Umbilical cord (tissue), 2 donors: ENCODE measurements at places on chromosomes 13 and 19. TPM values are rescaled to one million over a fixed set of nuclear protein-coding genes. Genes with fewer than 3 reads are reported as not detected.

RNF225 gene
- 0.72 TPM for total RNA-seq

- DNase-seq: no peak
These were observed 17.0 kb upstream of the SPC24 start for GRCh38 chr19:11172576-11172975.

VSTM1 gene
- total RNA-seq: not detected

DNA sequence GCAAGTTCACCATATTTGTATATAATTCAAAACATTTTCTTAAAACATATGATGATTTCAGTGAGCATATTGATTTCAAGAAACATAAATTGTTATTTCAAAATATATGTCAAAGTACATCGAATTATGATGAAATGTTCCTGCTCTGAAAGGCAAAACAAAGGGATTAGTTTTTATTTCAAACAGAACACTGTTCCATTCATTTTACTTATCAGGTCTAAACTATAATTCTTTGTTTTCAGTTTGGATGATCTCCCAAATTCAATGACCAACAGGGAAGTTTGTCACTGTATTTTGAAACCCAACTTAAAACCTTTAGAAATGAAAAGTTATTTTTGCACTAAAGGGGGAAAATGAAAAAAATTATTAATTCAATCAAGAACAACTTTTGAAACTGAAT lies 610.2 kb downstream of the SLITRK1 start:
- no peak for DNase-seq

DNA sequence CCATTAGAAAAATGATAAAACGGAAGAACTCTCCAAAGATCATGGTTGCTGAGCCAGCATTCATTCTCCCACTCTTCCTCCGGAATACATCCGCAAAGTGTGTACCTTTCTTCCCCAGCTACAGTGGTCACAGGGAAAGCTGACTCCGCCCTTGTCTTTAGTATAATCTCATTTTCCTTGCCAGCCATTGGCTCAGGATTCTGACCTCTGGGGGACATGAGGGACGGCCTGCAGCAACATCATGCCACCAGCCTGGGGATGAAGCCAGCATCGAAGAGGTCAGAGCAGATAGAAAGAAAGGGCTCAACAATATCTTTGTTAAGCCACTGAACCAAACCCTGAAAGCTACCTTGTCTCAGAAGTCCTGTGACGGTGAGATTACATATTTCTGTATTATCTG lies 46.3 kb upstream of the TPP2 start:
- no peak for DNase-seq

GPR183 gene
- total RNA-seq: 7.7 TPM
